Aortic smooth muscle cell (primary cell): ENCODE measurements at places on chromosomes 6 and 20. TPM values are rescaled to one million over a fixed set of nuclear protein-coding genes. Genes with fewer than 3 reads are reported as not detected.

GATA5 gene
- total RNA-seq: 0.93 and 1.3 TPM in 2 replicates

TINAG gene
- not detected in 2 replicates for total RNA-seq

SAMD10 gene
- 1.2 and 1.4 TPM in 2 replicates for total RNA-seq

SLC25A27 gene
- 4.4 and 6.4 TPM in 2 replicates for total RNA-seq

PRDM1 gene
- total RNA-seq: 0.40 and 0.44 TPM in 2 replicates

ENPP3 gene
- 0.25 and 0.40 TPM in 2 replicates for total RNA-seq

LAMA2 gene
- total RNA-seq: 109 and 138 TPM in 2 replicates

SSTR4 gene
- total RNA-seq: 0.13 TPM in 1 of 2 replicates, not detected in the other

PTCHD4 gene
- total RNA-seq: 0.62 and 1.2 TPM in 2 replicates
